ENCODE measurements at places on chromosomes 1 and 21.

- DNase-seq: no peak
These were observed 297.0 kb downstream of the GPATCH2 start for GRCh38 chr1:217333939-217334338.

DNA sequence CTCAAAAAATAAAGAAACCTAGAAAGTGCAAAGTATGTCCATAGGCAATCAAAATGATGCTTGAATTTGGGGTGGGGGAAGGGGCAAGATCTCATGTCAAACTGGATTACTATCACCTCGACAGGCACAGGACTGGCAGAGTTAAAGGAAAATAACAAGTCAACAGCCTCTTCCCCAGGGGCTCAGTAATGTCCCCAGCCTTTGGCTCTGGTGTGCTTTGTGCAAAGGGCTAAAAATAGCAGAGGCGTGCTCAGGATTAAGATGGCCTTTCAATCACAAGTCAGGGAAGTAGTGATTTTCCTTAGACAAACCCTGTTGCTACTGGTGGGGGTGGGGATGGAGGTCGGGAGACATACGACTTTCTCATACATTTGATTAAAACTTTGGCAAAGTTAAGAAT is 63.5 kb upstream of the OLIG2 start:
- DNase-seq: no peak

GRCh38 chr1:68233202-68233601 is 879 bp upstream of the WLS start:
- DNase-seq: no peak

DNA sequence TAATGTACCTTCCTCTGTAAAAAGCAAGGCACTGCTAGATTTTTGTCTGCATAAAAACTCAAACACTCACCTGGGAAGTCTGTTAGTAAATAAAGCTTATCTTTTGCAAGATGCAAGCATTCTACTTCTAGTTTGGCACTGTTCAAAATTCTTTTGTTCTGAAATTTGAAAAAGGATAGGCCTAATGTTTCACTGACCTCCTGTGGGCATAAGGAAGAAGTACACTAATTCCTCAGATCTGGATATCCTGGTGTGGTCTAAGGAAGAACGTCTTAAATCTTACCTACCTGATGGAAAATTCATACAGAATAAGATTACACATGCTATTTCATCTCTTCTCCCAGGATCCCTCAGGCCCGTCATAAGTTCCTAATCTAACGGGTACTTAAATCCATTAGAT is 93.5 kb upstream of the CAMK1G start:
- no peak for DNase-seq

GRCh38 chr1:116335850-116336624 is 37.0 kb upstream of the ATP1A1 start:
- no peak for DNase-seq

GRCh38 chr1:8293118-8293517 is 24.8 kb upstream of the SLC45A1 start:
- DNase-seq: no peak

GRCh38 chr1:82220754-82221153 is 420.0 kb downstream of the ADGRL2 start:
- no peak for DNase-seq

DNA sequence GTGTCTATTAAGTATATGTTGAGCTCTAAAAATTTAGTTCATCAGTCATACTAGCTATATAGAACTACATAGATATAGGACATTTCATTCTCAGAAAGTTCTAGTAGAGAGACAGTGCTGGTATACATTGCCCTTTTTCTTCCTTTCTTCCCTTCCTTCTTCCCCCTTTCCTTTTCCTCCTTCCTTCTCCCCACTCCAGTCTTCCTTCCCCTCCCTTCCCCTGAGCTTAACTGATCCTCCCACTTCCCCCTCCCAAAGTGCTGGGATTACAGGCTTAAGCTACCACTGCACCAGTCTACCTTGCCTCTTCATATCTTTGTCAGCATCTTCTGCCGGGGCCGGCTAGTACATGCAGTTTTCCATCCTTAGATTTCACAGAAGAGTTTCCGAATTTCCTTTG is 12.1 kb downstream of the THRAP3 start:
- DNase-seq: no peak

DNA sequence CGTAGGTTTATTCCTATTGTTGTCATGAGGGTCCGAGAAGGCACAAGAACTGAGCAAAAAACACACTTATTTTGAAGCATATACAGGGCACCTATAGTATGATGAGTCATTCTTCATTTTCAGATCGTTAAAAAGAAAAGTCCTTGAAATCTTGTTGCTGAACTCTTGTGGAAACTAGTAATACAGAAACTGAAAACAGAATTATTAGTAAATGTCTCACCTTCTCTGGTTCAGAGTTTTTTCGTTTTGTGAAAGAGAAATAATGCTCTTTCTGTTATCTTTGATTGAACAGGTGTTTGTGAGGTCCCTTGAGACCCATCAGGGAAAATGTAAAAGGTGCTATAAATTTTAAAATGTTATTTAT is 102.0 kb upstream of the COA6 start:
- DNase-seq: no peak

- peak; percentile 12 for DNase-seq
These were observed 873 bp downstream of the IFT25 start for GRCh38 chr1:53944469-53945182.

GRCh38 chr1:242242983-242243382 is 244.1 kb upstream of the MAP1LC3C start:
- DNase-seq: no peak

DNA sequence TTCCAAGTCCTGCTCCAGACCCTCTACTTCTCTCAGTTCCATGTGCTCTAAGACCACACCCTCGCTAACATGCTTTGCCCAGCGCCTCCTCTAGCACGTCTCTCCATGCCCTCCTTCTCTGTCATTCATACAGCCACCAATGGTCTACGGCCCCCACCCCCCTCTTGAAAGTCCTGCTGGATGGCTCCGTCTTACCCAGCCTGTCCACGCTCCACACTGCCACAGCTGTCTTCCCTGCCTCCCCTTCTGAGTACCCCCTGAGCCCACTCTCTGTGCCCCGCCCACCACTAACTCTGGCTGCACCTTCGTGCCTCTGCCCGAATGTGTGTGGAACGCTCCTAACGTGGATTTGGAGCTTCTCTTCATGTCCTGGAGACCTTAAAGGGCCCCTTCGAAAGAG is 244.6 kb downstream of the TRABD2B start:
- DNase-seq: no peak

DNA sequence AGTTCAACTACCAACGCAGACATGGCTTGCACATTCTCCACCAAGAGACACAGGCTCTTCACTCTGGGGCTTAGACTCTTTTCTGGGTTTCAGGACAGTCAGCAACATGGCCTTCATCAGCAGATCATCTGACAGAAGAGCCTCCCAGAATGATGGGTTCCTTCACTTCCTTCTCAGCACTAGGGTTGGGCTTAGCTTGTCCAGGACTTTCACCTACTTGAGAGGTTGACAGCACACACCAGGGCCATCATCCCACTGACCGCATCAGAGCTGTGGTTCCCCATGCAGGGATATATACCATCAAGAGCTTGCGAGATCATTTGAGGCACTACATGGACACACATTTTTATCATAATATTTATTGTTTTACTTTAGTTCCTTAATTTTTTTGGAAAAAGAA is 10.4 kb upstream of the NCF2 start:
- DNase-seq: no peak

DNA sequence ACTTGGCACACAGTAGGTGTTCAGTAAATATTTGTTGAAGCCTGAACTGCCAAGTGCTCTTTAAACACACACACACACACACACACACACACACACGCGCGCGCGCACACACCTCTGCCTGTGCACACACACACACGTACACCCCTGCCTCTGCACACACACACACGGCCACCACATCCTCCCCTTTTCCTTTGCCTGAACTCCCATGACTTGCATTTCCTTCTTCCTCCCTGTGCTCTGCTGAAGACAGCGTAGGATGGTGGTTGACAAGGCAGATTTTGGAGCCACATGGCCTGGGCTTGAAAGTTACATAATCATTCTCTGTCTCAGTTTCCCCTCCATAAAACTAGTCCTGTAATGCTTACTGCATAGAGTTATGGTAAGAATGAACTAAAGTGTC is 712.3 kb downstream of the PTPRU start:
- no peak for DNase-seq

DNA sequence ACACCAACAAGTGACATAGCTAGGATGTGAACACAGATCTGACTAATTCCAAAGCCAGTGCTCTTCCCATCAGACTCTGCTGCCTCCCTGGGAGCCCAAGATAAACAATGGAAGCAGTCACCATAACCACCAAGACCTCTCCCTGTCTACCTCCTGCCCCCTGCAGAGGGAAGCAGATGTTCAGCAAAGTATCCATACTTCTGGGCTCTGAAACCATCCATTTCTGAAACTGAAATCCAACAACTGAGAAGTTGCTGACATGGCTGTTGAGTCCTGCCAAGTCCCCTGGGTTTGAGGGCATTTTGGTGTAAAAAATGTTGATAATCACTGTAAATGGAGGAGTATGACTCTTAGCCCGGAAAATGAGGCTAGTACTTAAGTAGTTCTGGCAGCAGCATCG is 102.1 kb downstream of the TYW3 start:
- no peak for DNase-seq

- DNase-seq: no peak
These were observed 33.7 kb upstream of the KCNA2 start for GRCh38 chr1:110639724-110640386.

- DNase-seq: peak; percentile 71
These were observed 46.2 kb upstream of the BCL9 start for GRCh38 chr1:147494998-147495580.

GRCh38 chr1:212630158-212630900 is 21.8 kb downstream of the ATF3 start:
- peak; percentile 71 for DNase-seq

- no peak for DNase-seq
These were observed 32.7 kb downstream of the HSD17B7 start for GRCh38 chr1:162823231-162823630.

- no peak for DNase-seq
These were observed 27.0 kb upstream of the IGSF3 start for GRCh38 chr1:116694524-116694923.

GRCh38 chr1:214002060-214002459 is 14.3 kb downstream of the PROX1 start:
- DNase-seq: no peak

DNA sequence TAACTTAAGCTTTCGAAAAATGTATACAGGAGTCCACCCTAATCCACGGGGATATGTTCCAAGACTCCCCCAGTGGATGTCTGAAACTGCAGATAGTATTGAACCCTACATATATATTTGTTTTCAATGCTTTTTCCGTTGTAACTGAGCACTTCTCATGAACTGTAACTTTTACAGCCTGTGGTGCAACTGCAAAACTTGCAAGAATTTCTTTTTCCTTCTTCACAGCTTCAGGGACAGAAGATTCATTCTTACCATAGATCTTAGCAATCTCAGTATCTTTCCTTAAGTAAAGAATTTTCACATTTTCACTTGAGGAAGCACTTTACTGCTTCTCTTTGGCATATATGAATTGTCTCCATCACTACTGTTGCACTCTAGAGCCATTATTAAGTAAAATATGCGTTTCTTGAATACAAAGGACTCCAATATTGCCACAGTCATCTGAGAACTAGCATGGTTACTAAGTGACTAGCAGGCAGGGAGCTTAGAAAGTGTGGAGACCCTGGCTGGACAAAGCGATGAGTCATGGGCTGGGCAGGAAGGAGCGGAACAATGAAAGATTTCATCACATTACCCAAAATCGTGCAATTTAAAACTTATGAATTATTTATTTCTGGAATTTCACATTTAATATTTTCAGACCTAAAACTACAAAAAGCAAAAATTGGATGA is 14.1 kb downstream of the DPYD start:
- DNase-seq: no peak
